ENCODE measurements at places on chromosomes 5 and 9.

DNA sequence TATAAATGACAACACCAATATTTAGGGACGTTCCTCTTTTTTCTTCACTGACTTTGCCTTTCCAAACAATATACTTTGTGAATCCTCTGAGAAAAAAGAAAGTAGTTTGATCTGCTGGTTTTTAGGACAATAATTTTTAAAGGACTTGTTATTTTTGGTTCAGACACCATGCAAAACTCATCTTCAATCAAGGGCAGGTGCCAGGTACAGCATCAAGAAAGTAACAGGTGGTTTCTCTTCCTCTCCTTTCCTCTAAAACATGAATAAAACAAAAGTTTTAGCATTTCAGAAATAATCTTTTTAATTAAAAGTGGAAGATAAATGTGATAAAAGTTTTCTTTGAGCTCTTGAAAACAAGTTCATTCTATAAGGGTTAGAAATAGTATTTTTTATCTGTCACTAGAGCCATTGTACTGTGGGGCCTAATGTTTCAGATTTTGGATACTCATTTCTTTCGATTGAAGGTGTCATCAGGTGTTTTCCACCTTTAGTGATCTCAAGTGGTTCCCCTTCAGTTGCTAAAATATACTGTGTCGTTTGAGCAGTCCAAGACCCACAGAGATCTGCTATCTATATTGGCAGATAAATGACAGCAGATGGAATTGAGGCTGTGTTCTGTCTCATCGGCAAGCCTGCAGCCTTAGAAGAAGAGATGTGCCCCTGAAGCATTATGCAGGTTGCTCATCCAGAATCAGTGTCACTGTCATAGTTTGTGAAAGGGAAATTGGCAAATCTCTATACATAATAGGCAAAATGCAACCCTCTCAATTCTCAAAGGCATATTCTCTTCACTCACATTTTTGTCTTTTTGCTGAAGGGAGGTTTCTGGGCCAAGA, 499.7 kb downstream of the PDE4D start:
- DNase-seq, result no peak

- DNase-seq, result no peak
Observed at GRCh38 chr5:163496286-163496685, 9.1 kb upstream of the MAT2B start.

GRCh38 chr5:138369261-138369660, 16.8 kb downstream of the KDM3B start:
- no peak for DNase-seq

- DNase-seq, result no peak
Observed at GRCh38 chr5:99721506-99721905, 792.7 kb upstream of the CHD1 start.

DNA sequence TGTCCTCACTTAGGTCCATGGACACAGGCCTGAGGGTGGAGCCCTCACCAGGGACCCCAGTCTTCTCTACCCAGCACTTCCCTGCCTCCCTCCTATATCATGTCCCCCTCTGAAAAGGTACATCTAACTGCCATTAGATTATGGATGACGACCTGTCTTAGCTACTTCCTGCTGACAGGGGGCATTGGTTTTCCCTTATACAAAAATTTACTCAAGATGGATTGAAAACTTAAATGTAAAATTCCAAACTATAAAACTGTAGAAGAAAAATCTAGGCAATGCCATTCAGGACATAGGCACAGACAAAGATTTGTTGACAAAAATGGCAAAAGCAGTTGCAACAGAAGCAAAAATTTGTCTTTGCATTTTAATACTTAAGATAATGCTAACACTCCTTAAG, 623.2 kb upstream of the FAM174A start:
- DNase-seq, result no peak

- DNase-seq, result no peak
Observed at GRCh38 chr9:80866121-80866520, 823.2 kb downstream of the TLE1 start.

DNA sequence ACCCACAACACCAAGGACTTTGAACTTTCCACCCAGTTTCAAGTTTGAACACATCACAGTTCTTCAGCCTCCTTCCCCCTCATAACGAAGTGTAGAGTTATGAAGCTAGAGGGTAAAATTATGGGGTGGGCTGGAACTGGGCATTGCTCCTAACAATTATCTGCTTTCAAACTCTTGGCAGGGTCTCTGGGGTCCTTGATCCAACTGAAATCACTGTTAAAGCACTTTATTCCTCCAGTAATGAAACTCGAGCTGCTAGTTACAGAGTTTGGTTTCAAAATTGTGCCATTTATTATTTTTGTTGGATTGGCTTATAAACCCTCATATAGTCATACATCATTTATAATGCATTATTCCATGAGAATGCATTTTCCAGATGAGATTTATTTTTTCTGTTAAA, 158.5 kb downstream of the RGS3 start:
- no peak for DNase-seq

GRCh38 chr5:116271446-116272025, 186.7 kb downstream of the COMMD10 start:
- no peak for DNase-seq

GRCh38 chr5:148909766-148910165, 83.4 kb downstream of the ADRB2 start:
- no peak for DNase-seq

GRCh38 chr5:139306197-139306596, 12.7 kb downstream of the MATR3 start:
- no peak for DNase-seq

- no peak for DNase-seq
Observed at GRCh38 chr9:89436963-89437625, 60.8 kb downstream of the SEMA4D start.

DNA sequence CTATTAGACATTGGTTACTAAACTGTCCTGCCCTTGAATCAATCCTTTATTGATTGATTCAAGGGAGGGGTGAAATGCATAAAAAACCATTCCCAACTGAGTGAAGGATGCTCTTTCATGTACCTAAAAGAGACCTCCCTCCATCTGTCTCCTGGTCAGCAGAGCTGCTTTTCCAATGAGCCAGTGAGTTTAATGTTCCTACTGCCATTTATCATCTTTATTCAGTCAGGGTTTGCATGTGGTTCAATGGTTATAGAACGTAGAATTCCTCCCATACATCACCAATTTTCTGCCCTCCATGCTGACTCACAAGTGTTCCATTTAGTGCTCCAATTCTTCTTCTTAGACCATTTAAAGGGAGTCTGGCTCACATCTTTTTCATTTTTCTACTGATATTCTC, 199.1 kb upstream of the PCSK5 start:
- no peak for DNase-seq

DNA sequence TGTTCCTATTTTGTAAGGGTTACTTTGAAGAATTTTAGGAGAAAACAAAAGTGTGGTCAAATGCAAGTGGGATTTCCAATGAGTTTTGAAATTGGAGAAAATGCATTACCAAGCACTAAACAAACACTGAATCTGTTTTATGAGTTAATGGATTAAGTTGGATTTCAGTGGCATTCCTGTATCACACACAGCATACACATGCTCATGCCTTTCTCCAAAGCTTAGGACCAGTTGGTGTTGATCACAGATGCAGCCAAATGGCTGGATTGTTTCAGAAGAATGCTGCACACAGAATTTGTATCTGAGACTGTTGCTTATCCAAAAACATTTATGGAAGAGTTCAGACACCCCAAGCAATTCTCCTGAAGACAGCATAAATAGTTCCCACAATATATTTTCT, 611.1 kb downstream of the ACTL7B start:
- DNase-seq, result no peak

DNA sequence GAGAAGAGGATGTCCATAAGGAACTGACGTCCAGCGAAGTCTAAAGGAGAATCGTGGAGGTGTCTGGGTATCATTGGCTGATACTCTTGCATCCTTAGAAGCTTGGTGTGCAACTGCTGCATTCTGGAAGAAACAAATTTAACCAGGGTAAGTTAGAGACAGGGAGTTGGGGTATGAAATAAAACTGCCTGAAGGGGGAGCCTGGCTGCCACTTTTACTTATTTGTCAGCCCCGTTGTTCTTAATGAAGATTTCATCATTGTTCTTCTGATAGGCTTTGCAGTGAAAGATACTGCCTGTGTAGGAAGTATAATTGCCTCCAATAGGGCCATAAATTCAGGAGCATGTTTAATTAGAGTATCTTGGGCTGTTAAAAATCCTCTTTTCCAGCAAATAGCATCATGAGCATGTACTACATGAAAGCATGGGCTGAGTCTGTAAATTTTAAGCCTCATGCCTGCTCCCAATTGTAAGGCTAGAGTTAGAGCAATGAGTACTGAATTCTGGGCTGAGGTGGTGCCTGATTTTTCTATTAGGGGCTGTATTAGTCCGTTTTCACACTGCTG, 1264.5 kb upstream of the ACO1 start:
- no peak for DNase-seq

DNA sequence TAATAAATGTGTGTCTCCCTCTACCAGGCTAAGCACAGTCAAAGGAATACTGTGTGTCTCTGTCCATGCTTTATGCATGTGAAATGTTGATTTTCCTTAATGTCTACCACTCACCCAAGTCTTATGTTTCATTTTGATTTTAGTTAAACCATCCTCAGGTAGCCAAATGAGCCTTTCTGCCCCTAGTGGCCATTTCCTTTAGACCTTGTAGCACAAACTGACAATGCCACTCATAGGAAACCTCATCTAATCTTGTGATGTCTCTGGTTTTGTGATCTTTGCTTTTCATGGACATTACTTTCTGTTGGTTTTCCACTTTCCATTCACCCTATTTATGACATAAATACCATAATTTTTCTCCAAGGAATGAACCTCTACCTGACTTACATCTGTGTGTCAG, 820.8 kb downstream of the MAT2B start:
- no peak for DNase-seq

GRCh38 chr5:37400501-37400900, 21.4 kb downstream of the WDR70 start:
- no peak for DNase-seq

- no peak for DNase-seq
Observed at GRCh38 chr5:154653764-154654485, 101.3 kb upstream of the LARP1 start.

- DNase-seq, result no peak
Observed at GRCh38 chr9:21172156-21172555, 5.7 kb upstream of the IFNA21 start.

DNA sequence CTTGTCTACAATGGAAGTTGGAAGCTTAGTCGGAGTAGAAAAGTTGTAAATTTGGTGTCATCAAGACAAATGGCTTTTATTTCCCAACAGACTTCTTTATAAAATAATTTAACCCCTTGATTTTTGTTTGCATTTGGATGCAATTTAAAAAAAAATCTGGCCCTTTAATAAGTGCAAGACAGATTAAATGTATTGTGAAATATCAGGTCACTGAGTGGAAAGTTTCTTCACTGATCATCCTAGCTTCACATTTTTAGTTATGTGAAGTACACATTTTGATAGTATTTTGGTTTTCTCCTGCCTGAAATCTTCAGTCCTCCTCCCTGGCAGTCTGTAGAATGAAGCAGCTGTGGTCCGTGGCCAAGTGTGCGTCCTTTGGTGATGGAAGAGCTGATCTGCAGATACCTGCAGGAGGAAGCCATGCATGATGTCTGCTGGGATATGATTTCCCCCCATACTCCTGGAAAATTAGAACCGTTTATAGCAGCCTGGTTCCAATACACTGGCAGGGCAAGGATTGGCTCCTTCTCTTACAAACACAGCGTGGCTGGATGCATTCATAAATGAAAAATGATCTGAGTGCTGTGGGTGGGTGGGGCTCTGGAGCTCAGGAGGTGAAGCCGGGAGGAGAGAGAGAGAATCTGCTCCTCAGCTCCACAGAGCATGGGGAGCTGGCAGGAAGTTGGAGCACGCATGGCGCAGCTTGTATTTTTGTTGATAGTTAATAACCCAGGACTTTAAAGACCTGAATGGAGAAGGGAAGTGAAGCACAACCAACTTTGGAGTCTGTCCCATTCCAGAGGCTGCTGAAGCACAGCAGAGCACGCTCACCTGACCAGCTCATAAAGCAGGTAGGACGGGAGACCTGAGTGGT, 238.4 kb downstream of the GOLPH3 start:
- DNase-seq, result no peak

DNA sequence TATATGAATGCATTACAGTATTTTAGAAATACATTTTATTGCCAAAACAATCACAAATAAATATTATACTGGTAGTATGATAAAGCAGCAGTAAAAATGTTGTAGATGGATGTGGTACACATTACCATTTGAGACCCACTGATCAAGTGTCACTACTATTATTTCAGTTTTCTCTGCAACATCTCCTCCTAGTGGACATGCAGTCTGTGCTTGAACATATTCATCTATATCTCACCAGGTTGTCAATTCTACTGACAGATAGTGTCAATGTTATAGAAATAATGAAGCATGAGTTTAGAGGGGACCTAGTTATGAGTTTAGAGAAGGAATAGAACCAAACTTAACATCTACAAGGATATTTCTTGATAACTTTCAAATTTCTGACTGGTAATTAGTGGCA, 39.2 kb upstream of the ELOVL7 start:
- no peak for DNase-seq

GRCh38 chr5:87541033-87541432, 128.3 kb upstream of the CCNH start:
- peak; percentile 69 for DNase-seq

DNA sequence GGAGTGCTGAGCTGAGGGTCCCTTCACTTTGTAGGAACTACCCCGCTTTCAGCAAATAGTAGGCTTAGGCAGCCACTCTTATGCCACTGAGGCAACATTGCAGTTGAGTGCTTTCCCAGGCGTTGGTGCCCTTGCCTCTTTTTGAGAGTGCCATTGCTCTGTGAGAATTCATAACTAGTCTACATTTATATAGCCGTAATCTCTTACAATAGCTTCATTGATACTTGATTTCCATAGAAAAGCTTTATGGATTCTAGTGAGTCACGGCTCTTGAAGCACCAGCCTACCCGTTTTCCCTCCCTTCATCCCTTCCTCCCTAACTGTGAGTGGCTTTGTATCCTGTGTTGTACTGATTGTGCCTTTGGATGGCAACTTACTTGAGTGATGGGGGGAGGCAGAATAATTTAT, 283.9 kb downstream of the AOPEP start:
- DNase-seq, result no peak

DNA sequence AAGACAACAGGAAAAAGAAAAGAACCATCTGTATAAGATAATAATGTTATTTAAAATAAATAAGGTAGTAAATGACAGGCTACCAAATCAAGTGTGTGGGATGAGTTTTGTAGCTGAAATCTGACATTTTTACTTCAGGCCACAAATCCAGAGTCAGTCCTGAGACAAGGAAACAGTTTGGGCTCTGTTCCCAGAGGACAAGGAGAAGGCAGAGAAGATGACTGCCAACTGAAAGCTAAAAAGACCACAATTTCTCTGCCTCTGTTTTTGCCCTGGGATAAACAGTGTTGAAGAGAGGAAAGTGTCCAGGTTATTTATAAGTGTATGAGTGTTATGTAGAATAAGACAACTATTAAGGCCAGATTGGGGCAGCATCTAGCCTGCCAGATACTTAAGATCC, 180.5 kb downstream of the NFIB start:
- no peak for DNase-seq

DNA sequence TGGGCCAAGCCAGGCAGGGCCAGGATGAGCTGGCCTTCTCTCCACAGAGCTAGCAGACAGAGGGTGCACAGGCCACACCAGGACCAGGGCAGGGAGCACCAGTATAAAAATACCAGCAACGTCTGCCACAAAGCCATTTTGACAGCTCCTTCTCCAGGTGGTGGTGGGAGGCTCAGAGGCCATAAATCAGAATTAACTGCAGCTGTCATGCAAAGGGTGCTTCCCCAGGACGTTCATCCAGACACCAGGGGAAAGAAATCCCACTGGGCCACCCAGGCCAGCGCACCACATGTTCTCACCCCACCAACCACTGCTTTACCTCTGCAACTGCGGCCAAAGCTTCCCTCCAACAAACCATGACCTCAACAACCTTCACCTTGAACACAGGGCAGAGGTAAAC, 403.7 kb upstream of the TRPC7 start:
- no peak for DNase-seq
